Large intestine (tissue), 12 donors: ENCODE measurements at places on chromosomes 7 and 10.

- no peak overlapping the region for H3K4me3 ChIP-seq
- H3K27me3 ChIP-seq: no peaks in the 10 kb centered on the region
- DNase-seq: no peak
- H3K27ac ChIP-seq: no peak overlapping the region
These were observed 80.6 kb upstream of the OIT3 start for GRCh38 chr10:72812753-72813430.

GRCh38 chr10:24360282-24361127, 151.6 kb downstream of the KIAA1217 start:
- H3K27ac ChIP-seq: no peak overlapping the region
- H3K27me3 ChIP-seq: no peaks in the 10 kb centered on the region
- DNase-seq: peak; percentile 45
- peaks cover 2% of the 10 kb centered on the region for H3K36me3 ChIP-seq
- H3K4me3 ChIP-seq: no peak overlapping the region

DNA sequence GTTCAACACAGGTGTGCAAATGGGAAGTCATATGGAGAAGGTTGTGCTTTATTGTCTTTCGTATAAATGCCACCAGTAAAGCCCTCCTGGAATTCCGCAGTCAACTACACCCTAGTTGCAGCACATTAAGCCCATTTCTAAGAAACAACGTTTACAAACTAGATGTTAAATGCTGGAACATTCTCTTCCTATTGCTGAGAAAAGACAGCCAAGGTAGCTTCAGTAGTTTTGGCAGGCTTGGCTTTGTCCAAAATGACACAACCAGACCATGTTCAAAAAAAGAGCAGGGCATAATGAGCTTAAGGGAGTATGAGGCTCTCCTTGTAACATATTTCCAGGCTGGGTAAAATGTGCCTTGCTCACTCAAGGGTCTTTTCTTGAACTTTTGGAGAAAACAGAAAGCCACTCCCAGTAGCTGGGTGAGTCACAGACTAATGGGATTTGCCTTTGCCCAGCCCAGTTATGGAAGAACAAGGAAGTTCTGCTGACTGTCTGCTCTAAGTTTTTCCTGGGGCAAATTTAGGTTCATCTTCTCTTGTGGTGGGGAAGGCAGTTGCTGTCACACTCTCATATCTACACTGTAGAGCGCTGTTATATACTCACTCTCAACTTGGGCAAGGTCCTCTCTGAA, 238.7 kb downstream of the PLXNA4 start:
- peaks cover 5% of the 10 kb centered on the region for H3K27me3 ChIP-seq
- no peak overlapping the region for H3K27ac ChIP-seq
- no peak for DNase-seq
- H3K36me3 ChIP-seq: no peaks in the 10 kb centered on the region
- H3K4me3 ChIP-seq: no peak overlapping the region
- H3K4me1 ChIP-seq: no peaks in the 10 kb centered on the region

DNA sequence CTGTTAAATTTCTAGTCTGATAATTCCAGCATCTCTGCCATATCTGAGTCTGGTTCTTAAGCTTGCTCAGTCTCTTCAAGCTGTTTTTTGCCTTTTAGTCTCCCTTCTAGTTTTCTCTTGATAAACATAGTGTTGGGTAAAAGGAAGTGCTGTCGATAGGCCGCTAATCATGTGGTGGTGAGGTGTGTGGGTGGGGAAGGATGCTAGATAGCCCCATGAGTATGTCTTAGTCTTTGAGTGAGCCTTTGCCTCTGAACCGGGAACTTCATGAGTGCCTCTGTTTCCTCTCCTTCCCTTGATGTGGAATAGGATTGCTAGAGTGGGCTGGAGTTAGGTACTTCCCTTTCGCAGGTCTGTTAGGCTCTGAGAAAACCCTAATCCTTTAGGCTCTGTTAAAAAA, 441.8 kb downstream of the INHBA start:
- H3K4me1 ChIP-seq: no peaks in the 10 kb centered on the region
- H3K27me3 ChIP-seq: no peaks in the 10 kb centered on the region
- no peak overlapping the region for H3K4me3 ChIP-seq
- DNase-seq: no peak

DNA sequence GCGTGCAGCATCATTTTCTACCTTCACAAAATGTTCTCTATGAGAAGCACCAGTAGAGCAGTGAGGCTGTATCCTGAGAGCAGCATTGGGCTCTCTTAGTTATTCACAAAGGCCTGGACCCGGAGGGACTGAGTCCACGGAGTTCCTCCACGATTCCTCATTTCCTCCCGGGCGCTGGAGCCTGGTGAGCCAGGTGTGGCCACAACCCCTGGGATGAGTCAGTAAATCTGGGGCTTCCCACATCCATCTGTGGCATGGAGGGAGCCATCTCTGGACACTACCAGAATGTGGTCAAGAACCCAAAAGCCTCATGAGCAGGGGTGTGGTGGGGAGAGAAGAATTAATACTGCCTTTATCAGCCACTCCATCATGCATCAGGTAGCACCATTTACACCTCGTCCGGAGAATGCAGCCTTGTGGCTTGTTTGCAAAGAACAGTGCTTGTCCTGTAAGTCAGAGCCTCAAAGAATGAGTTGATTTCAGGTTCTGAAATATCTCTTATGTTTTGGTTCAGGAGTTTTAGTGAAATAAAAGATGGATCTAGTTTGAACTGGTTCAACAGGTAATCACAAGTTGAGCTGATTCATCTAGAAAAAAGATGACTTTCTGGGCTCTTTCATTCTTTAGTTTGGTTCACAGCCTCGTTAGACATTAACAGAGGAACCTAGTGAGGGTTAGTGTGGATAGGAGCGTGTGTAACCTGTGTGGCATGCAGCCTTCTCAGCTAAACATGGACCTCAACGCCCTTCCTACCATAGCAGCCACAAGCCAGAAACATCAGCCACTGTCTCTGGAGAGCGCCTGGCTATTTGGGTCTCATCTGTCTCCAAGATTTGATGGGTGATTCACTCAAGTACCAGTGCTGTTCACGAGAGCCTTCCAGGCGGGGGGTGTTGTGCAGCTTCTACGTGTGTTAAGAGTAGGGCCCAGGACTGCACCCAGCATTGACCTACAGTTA, 95.2 kb downstream of the WDR37 start:
- H3K4me1 ChIP-seq: no peaks in the 10 kb centered on the region
- H3K4me3 ChIP-seq: no peak overlapping the region
- no peaks in the 10 kb centered on the region for H3K27me3 ChIP-seq

DNA sequence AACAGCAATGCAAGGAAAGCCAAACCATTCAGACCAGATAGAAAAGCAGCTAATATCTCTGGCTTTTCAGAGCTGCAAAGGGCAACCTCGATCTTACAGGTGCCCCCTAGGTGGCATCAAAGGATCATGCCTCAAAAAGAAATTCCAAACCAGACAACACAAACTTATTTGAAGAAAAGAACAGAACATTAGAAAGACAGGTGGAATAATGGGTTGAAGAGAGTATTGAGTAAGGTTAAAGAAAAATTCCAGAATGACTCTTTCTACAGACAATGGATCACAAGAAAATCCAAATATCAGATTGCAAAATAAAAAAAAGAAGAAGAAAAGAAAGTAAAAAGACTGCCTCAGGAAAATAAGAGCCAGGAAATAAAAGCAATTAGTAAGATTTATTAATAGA, 213.7 kb downstream of the ELMO1 start:
- no peaks in the 10 kb centered on the region for H3K4me1 ChIP-seq
- DNase-seq: no peak
- no peaks in the 10 kb centered on the region for H3K36me3 ChIP-seq
- H3K27ac ChIP-seq: no peak overlapping the region
- H3K4me3 ChIP-seq: no peak overlapping the region

DNA sequence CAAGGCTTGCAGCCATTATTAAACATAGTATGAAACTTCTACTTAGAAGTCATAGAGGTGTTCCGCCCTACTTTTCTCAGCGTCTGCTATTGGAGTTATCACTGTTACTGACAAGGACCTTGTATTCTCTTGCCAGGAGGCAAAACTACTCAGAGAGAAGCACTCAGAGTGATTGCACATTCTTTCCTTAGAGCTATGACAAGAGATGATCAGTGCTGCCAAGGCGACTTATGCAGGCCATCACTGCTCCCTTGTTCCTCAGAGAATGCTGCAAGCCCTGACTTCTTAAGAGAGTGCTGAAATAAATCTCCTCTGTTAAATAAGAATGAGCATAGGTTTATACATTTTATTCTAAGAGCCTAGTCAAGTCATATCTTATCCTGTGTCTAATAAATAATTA, 534.6 kb upstream of the PHF14 start:
- H3K27me3 ChIP-seq: no peaks in the 10 kb centered on the region
- H3K36me3 ChIP-seq: no peaks in the 10 kb centered on the region
- H3K27ac ChIP-seq: no peak overlapping the region
- no peak for DNase-seq

DNA sequence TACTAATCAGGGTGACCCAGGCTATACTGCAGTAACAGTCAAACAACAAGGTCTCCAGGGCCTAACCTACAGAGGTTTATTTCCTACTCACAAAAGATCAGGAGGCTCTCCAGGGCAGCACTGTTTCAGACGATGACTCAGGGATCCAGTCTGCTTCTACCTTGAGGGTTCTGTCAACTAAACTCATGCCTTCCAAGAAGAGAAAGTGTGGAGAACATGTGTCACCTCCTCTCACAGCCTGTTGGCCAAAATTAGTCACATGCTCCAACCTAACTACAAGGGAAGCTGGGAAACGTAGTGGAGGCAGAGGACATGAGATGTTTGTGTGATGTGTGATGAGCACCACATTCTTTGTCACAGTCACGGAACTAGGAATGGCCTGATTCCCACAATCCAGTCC, 14.7 kb upstream of the INA start:
- peaks cover 4% of the 10 kb centered on the region for H3K27me3 ChIP-seq
- H3K27ac ChIP-seq: no peak overlapping the region
- DNase-seq: no peak
- H3K4me3 ChIP-seq: no peak overlapping the region

GRCh38 chr10:43105102-43105955, 28.5 kb downstream of the RET start:
- H3K27me3 ChIP-seq: peaks cover 36% of the 10 kb centered on the region
- H3K36me3 ChIP-seq: no peaks in the 10 kb centered on the region
- peak; percentile 64 for DNase-seq
- H3K4me3 ChIP-seq: peak overlapping the region; percentile 46
- peaks cover 11% of the 10 kb centered on the region for H3K4me1 ChIP-seq

DNA sequence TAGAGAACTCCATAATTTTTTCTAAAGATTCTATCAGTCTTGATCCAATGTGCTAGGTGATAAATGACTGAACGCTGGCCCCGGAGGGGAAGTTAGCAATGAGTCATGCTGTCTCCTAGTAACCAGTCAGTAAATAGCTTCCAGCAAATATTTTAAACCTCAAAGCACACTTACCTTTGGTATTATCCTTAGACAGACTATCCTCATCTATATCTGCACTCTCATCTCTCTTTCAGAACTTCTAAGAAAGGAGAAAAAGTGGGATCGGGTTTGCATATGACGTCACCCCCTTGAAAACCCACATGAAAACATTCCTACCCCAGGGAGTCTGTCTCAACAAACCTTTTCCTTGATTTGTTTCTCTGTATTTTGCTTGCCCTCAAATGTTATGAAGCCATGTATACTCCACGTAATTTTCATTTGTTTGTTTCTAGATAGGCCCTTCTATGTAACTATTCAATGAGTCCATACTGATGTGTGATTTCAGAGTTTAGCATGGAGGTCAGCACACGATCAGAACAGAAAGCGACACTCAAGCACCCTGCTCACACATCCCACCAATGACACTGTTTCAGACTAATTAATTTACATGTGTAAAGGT, 174.9 kb upstream of the NRP1 start:
- H3K4me1 ChIP-seq: peaks cover 14% of the 10 kb centered on the region
- peak; percentile 77 for DNase-seq
- H3K27me3 ChIP-seq: no peaks in the 10 kb centered on the region
- H3K27ac ChIP-seq: no peak overlapping the region
- H3K36me3 ChIP-seq: no peaks in the 10 kb centered on the region
- no peak overlapping the region for H3K4me3 ChIP-seq

DNA sequence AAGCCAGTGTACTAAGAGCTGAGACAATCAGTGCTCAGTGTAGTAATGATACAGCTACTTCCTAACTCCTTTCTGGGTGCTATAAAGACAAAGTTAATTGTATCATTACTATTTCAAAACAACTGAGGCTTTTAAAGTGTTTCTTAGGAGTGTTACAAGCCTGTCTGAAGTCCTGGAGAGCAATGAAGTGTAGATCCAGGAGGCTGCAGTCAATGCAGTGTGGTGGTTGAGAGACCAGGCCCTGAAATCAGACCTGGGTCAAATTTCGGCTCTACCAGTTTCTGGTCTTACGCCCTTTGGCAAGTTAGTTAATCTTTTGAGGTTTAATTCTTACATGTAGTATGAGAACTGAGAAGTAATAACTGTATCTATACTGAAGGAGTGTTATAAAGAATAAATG, 387.0 kb downstream of the SDK1 start:
- no peak for DNase-seq
- H3K27me3 ChIP-seq: no peaks in the 10 kb centered on the region
- no peak overlapping the region for H3K27ac ChIP-seq
- no peak overlapping the region for H3K4me3 ChIP-seq
- H3K36me3 ChIP-seq: no peaks in the 10 kb centered on the region

DNA sequence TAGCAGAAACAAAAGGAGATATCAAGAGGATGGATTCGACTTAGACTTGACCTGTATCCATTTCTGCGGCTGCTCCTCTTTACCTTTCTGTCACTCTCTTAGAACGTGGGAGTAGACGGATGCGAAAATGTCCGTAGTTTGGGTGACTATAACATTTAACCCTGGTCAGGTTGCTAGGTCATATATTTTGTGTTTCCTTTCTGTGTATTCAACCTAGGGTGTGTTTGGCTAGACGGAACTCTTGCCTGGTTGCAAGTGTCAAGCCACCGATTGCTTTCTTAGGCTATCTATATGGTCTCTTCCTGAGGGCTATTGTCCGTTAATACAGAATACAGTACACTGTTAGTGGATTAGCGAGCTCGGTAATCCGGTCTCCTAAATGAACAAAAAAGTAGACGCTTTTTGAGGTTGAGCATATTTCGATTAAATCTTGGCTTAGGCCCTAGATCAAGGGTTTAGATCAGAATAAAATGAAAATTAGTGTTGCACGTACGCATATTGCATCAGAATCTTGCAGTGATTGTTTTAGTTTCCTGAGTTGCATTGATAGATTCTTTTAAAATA, 1.2 kb downstream of the PTEN start:
- H3K4me1 ChIP-seq: peaks cover 11% of the 10 kb centered on the region
- H3K27me3 ChIP-seq: no peaks in the 10 kb centered on the region
- no peaks in the 10 kb centered on the region for H3K36me3 ChIP-seq
- peak overlapping the region; percentile 75 for H3K4me3 ChIP-seq

DNA sequence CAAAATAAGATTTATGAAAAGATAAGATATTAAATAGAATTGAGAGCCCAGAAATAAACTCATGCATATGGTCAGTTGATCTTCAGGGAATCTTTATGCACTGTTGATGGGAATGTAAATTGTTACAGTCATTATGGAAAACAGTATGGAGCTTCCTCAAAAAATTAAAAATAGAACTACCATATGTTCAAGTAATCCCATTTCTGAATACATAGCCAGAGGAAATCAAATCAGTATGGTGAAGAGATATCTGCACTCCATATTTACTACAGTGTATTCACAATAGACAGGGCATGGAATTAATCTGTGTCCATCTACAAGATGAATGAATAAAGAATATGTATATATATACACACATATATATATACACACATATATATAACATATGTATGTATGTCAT, 122.3 kb upstream of the CSTF2T start:
- no peak overlapping the region for H3K4me3 ChIP-seq
- H3K27ac ChIP-seq: no peak overlapping the region
- DNase-seq: no peak
